ENCODE measurements at places on chromosomes 1 and 21.

GRCh38 chr1:179881642-179882252 is 338 bp upstream of the TOR1AIP1 start:
- DNase-seq = no peak

GRCh38 chr1:214636436-214636835 is 33.4 kb downstream of the CENPF start:
- no peak for DNase-seq

- DNase-seq = no peak
These were observed 290.4 kb upstream of the PLXNA2 start for GRCh38 chr1:208534599-208534897.

DNA sequence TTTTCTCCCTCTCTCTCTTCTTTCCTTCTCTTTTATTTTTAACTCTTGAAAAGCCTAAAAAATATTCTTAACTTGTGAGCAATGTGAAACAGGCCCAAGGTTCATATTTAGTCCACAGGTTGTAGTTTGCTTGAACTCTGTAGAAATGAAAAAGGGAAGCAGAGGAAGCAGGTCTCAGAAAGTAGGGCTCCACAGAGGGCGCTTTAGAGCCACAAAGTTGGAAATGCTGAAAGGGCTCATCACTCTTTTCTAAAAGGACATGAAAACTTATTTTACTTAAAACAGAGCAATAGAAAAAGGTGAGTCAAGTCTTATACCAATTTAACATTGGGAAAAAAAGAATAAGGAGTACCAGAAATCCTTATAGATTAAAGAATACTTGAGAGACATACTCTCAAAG is 247.0 kb downstream of the USP25 start:
- DNase-seq = no peak

- no peak for DNase-seq
These were observed 356.6 kb upstream of the LYPLAL1 start for GRCh38 chr1:218817071-218817470.

DNA sequence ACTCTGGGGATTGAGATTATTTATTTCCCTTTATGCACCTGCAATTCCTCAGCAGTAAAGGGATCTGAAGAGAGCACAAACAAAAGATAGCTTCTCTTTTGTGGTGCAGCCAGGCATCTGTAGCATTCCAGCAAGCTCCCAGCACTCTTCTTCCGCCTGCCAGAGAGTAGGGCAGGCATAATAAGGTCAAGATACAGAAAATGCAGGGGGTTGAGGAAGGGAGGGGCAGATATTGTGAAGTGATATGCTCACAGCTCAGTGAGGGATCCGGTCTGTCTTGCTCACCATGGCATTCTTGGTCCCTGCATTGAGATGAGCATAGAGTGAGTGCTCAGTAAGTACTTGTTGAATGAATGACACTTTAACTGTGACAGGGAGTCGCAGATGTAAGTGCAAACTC is 23.9 kb downstream of the FASLG start:
- no peak for DNase-seq

GRCh38 chr1:228063251-228064191 is 19.0 kb upstream of the ARF1 start:
- no peak for DNase-seq

GRCh38 chr21:44454747-44455523 is at the start of gene LRRC3:
TSS of gene LRRC3 (plus strand) at chr21:44455510. CDS start at chr21:44456645, 1,135 bp downstream.
- DNase-seq = peak; percentile 80

GRCh38 chr1:187870552-187870951 is 1041.8 kb downstream of the PLA2G4A start:
- no peak for DNase-seq

DNA sequence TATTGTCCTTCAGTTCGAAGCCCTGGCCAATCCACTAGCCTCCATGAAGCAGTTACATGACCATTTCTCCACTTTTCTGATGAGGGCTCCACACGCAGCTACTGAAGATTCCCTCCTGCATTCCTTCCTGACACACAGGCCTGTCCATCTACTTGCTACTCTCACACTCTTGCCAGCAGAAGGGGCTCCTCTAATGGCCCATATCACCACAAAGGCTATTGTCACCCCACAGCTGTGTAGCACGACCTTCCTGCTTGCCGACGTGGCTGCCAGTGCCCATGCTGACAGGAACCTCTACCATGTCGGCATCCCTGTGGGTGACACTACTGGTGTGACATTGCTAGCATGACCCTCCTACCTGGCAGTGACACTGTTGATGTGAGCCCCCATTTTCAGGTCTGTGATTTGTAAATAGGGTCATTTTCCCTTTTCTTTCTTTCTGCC is 1528.6 kb upstream of the TPTE start:
- DNase-seq = no peak

DNA sequence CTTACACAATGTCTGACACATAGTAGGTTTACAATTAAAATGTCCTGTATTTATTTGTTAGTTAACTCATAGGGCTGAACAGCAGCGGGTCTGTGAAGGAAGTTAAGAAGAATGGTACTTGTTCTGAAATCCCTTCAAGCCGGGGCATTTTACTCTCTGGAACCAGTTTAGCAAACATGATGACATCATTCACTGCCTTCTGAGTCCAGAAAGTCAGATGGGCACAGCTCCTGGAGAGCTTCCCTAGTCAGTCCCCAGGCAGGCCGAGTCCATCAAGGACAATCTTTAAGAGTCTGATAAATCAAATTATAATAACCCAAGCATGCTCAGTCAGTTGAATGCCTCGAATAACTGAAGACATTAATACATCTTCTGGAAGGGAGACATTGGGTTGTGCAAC is 125.4 kb upstream of the DAB1 start:
- no peak for DNase-seq

DNA sequence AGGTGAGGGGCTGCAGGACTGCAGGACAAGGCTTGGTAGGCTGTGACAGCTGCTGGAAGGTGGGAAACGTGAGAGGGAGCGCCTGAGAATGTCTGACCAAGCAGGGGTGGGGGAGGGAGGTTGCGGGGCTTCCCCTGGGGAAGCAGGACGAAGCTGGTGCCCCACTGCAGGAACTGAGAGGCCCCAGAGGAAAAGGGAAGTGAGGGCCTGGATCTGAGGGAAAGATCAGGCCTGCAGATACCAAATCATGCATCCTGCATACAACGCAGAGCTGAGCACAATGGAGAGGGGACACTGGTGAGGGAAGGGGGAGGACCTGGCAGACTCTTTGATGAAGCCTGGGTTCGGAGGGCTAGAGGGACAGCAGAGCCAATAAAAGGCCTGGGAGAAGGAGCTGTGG is 65.7 kb upstream of the BACE2 start:
- DNase-seq = no peak

DNA sequence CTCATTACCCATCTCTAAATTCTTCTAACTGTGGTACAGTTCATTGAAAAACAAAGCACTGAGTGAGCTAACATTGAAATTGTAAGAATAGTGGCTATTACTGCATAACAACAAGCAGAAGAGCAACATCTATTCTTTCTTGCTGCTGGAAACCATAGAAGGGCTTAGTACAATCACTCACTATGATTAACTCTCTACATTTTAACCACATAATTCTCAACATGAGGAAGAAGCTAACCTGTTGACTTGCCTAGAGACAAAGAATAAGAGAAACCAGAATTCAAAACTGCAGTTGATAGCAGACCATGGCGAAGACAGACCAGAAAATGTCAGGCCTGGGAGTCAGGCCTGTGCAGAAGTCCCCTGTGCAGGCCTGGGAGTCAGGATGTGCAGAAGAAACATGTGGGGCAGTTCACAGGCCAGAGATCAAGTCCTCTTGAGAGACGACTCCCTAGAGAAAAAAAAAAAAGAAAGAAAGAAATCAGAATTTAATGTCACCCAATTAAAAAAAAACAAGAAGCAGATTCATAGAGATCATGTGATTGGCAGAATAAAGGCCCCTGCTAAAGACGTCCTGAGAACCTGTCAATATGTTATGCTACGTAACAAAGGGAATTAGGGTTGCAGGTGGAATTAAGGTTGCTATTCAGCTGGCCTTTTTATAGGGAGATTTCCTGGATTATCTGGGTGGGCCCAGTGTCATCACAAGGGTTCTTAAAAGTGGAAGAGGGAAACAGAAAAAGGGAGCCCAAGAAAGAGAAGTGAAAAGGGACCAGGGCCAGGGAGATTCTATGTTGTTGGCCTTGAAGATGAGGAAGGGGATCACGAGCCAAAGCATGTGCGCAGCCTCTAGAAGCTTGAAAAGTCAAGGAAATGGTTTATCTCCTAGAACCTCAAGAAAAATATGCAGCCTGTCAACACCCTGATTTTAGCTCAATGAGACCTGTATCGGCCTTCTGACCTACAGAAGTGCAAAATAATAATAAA is 94.9 kb downstream of the MRPL39 start:
- DNase-seq = no peak

DNA sequence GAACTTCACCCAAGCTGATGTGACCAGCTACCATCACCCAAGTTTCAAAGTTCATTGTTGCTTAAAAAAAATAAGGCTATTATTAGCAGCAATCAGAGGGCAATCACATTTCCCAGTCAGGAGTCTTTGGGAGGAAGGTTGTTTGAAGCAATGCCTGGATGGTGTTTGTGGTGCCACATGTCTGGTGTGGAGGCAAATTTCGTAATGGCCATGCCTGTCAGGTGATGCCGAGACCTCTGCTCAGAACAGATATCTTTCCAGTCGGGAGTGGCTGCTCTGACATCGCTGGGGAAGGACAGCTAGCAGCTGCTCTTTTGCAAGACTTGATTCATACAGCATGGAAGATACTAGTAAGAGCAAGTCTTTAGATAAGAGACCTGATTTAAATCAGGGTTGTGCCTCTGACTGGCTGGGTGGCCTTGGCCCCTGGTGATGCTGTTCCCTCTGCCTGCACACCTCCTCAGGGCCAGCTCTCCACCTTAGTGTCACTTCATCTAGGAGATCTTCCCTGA is 187.8 kb upstream of the JUN start:
- DNase-seq = no peak

DNA sequence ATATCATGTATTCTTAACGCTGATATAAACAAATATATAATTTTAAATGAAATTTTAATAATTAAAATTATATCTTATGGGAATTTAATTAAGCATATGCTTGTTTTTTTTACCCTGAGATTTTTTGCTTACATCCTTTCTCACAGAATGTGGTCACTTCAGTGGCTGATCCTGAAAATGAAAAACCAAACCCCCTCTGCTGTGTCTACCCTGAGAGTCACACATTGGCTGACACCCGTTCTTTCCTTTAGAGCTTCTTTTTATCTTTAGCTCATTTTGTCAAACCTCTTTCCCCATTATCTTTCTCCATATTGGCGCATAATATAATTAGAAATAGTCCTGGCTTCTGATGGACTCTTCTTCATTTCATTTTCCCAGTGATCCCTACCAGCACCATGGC is 10.8 kb upstream of the CACYBP start:
- DNase-seq = no peak

- DNase-seq = no peak
These were observed 29.3 kb downstream of the COP1 start for GRCh38 chr1:176177764-176178163.

All from activated naive CD4-positive, alpha-beta T cell treated with anti-CD3 and anti-CD28 coated beads, Interleukin-2, amount 50 U/mL, for 72 hours (primary cell).